Neural progenitor cell (in vitro differentiated cells): ENCODE measurements at places on chromosomes 12 and 14. TPM values are rescaled to one million over a fixed set of nuclear protein-coding genes. Genes with fewer than 3 reads are reported as not detected.
A peak's percentile ranks its signal among the peaks of the same experiment; 100 is the strongest.

GRCh38 chr14:21074398-21075272, 4.5 kb downstream of the ARHGEF40 start:
- no peak for DNase-seq

LPAR5 gene
- total RNA-seq = 0.04 and 0.22 TPM in 2 replicates

IQSEC3 gene
- 0.09 and 1.0 TPM in 2 replicates for total RNA-seq

- DNase-seq = no peak
These were observed 83.8 kb upstream of the CLEC14A start for GRCh38 chr14:38339696-38340095.

DNA sequence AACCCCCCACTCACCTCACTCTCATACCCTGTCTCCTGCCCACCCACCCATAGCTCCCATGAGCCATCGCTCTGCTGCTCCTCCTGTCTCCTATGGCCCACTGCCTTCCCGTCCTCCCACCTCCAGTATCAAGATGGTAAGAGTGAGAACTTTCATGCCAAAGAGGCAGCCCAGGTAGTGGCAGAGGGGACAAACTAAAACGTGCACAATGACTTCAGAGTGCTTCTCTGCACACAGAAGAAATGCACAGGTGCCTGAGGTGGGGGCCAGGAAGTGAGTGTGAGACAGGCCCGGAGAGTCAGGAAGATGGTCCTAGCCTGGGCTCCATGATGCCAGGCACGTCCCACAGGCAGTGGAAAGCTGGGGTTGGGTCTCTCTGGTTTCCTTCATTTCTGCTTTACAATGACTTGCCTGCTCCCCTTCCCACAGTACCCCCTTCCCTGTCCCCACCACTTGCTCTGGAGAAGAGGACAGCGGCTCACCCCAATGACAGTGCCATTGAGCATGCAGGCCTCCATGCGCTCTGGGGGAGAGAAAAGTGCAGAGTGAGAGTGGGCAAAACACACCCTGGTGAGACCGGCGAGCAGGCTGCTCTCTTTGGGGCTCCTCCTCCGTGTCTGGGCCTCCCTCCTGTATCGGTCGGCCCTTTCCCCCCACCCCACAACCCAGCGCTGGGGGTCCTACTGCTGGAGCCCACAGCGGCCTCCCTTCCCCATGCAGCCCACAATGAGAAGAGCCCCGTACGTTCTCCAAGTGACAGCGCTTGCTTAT, 22.8 kb upstream of the ANO2 start:
- DNase-seq = no peak

DNA sequence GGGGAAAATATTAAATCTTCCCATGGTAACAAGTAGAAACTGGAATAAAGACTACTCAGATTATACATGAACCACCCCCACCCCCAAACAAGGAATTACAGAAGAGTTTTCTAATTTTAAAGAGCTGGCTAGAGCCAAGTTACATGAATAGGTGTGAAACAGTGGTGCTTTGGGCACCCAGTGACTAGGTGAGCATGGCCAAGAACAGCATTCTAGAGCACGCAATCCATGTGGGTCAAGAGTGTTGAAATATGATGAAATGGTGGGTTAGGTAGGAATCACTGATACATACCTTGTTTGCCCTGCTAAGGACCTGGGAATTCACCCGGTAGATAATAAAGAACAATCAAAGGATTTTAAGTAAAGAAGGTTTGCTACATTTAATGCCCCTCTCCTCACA, 118.1 kb upstream of the SLCO1C1 start:
- DNase-seq = no peak

RBP5 gene
- not detected in 2 replicates for total RNA-seq

GLT8D2 gene
- total RNA-seq = 1.9 and 3.9 TPM in 2 replicates

ACOT2 gene
- total RNA-seq = 1.1 and 2.4 TPM in 2 replicates

DNA sequence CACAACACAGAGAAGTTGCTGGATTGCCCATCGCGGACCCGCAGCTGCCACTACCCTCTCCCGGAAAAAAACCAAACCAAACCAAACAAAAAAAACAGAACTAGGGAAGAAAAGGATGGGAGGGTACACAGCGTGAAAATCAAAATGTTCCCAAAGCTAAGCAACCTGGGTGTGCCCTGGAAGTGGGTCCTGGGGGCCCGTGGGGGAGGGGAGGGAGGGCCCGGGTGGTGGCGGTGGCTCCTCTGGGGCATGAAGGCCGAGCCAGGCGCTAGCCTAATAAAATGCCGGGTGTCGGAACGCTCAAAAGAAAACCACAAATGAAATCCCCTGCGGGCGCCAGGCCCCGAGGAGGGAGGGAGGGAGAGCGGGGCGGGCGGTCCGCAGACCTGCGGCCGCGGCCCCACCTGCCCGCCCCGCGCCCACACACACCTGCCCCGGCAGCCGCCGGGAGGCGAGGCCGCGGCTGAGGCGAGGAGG, 787 bp downstream of the HECTD4 start:
- peak; percentile 62 for DNase-seq

DNA sequence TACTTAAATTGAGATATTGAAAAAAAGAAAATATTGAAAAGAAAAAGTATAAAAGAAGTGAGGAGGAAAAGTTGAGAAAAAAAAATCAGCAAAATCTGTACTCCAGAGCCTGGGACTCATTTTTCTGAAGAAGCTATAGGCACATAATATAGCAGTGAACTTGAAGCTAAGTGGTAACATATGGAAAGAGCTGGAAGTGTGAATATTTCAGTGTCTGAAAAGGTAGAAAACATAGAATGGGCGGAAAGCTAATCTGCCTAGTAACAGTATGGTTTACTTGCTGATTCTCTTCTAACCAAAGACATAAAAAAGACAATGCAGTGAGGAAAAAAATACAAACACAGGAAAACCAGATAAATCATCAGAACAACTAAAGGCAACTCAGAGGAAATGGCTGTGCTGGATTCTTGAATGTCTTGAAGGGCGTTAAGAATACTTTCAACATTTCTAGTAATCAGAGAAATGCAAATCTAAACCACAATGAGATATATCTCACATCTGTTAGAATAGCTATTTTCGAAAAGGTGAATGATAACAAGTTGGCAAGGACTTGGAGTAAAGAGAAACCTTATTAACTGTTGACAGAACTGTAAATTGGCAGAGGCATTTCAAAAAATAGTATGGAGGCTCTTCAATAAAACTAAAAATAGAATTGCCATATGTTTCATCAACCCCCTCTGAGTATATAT, 784.6 kb downstream of the LRFN5 start:
- DNase-seq = no peak
